C1 segment of cervical spinal cord (tissue), 14 donors: ENCODE measurements at places on chromosomes 2 and 18.

- no peak for DNase-seq
Measured at GRCh38 chr2:150482111-150482510, 5.4 kb downstream of the RND3 start.

- DNase-seq, result no peak
Measured at GRCh38 chr18:36559149-36559857, 261.8 kb downstream of the FHOD3 start.

DNA sequence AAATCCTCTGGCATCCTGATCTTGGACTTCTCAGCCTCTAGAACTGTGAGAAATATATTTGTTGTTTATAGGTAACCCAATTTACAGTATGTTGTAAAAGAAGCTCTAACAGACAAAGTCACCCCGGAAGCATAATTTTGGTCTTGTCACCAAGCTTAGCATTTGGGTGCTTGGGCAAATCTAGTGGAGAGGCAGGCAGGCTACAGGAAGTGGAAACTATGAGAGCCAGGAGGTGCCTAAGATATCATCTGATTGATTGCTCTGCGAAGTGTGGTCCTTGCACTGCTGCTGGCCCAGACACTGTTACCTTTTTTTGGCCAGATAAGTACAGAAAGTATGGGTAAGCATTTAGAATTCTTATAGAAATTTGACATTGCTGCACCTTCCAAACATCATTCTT, 102.9 kb downstream of the CDC42EP3 start:
- DNase-seq, result no peak

DNA sequence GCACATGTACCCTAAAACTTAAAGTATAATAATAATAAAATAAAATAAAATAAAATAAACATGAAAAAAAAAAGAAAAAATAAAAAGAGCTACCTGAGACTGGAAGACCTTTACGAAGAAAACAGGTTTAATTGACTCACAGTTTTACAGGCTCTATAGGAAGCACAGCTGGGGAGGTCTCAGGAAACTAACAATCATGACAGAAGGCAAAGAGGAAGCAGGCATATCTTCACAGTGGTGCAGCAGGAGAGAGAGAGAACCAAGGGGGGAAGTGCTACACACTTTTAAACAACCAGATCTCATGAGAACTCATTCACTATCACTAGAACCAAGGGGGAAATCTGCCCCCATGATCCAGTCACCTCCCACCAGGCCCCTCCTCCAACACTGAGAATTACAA, 379.3 kb upstream of the VWC2L start:
- DNase-seq, result no peak

- no peak for DNase-seq
Measured at GRCh38 chr2:28662468-28663181, 89.0 kb upstream of the PPP1CB start.

DNA sequence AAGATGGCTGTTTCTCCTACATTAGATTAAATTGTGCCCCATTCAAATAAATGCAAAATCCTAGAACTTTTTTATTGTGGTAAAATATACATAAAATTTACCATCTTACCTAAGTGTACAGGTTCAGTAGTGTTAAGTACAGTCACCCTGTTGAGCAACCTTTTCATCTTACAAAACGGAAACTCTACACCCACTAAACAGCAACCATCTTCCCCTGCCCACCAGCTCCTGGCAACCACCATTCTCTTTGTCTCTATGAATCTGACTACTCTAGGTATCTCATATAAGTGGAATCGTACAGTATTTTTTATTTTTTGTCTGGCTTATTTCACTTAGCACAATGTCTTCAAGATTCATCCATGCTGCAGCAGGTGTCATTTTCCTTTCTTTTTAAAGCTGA, 53.0 kb downstream of the ASXL2 start:
- no peak for DNase-seq

DNA sequence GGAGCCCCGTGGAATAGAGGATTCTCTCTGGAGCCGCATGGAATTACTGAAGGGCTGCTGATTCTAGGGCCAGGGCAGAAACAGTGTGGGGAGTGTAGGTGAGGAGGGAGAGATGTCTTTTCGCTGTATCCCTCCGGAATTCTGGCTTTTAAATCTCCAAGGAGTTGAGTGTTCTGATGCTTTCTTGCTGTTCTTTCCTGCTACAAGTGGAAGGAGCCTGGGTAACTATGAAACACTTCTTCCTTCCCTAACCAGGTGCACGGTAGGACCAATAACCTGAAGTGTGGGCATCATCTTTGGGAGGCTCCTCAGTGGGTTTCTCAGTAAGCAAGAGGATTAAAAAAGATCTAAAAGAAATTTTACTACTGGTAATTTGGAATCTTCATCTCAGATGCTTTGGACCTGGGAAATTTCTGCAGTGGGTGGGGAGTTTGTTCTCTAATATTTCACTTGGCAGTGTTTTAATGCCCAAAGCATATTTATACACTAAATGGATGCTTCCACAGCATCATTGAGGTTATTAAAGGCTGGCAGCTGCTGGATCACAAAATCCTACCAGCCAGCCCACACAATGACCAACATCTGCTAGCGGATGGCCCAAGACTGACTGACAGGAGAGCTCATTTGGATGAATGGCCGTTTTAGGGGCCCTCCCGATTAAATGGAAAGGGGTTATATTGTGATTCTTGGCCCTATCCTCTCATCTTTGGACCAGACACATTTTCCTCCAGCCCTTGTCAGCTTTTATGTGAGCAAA, 2.1 kb downstream of the EML6 start:
- DNase-seq, result peak; percentile 63

- DNase-seq, result no peak
Measured at GRCh38 chr2:150931451-150931850, 330.2 kb downstream of the RBM43 start.

DNA sequence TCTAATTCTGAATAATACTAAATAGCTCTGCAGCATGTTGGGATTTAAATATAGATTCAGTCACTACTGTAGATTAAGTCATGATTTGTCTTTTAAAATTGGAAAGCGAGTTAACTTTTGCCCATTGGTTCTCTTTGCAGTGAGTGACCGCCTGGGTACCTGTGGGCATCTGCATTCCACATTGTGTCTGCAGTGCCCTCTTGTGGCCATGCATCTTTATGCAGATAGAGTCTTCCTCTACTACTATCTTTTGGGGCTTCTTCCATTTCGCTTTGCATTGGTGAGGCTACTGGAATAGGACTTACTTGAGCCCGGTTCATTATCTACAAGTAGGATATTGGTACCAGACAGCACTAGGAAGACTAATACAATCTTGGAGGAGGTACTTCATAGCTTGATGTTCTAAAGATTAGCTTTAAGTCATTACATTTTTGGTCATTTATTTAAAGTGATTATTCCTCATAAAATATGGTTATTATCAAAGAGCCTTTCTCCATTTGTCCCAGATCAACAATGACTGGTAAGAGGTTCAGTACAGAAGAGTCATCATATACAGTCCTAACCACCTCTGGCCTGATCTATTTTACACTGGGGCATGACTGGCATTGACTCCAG, 203.0 kb downstream of the SOCS6 start:
- peak; percentile 43 for DNase-seq

- no peak for DNase-seq
Measured at GRCh38 chr2:224798180-224798579, 82.0 kb upstream of the CCDC195 start.

GRCh38 chr18:24941174-24941951, 410.6 kb downstream of the ZNF521 start:
- no peak for DNase-seq

DNA sequence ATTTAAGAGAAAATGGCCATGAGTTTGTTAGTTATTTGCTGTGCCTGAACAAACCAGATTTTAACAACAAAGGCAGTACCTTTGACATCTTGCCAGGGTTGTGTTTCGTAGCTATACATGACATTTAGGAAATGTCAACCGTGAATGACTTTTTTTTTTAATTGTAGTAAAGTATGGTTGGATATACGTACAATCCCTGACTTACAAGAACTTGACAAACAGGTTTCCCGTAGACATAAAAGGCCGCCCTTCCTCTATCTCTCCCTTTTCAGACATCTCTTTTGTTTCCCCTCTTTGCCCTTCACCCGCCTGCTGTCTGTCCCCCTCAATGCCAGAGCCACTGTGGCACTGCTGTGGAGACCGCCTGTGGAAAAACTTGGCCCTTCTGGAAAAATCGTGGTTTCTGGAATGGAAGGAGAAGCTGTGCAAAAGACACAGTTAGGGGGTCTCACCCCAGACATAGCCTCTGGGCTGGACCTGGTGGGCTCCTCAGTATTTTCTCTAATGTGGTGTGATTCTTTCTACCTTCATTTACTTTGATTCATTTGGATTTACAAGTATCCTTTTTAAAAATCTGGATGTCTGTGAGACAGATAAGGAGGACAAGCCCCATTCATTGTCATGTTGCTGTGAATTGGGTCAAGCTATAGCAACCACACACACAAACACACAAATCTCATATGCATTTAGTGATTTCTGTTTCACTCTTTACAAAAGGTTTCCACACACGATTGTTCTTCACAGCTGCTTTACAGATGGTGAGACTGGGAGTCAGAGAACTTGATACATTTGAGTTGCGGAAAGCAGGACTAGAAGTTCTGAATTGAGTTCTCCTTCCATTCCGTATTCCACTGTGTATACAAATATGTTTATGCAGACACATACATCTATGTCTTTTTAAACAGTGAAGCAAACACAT, 48.6 kb downstream of the SPATS2L start:
- no peak for DNase-seq

DNA sequence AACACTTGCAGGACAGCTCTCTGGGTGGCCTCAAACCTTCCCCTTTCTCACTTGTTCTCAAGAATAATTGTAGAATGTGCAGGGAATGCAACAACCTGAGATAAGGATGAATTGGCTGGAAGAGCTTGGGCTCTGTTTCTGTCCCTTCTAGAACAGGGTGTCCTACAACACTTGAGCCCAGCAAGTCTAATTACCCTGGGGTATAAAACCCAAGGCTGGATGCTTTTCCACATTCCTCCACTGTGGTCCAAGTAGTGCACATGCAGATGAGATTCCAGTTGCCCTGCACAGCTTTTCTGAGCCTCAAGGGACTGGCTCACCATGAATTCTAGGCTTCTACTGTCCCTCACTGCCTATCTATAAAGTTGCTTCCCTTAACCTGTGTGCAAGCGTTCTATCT, 140.8 kb upstream of the SPATS2L start:
- no peak for DNase-seq

GRCh38 chr2:54809819-54810218, 86.4 kb downstream of the EML6 start:
- DNase-seq, result no peak
